ENCODE measurements at places on chromosomes 7 and 10.

GRCh38 chr7:138564365-138564764, 104.3 kb downstream of the TRIM24 start:
- no peak for DNase-seq

DNA sequence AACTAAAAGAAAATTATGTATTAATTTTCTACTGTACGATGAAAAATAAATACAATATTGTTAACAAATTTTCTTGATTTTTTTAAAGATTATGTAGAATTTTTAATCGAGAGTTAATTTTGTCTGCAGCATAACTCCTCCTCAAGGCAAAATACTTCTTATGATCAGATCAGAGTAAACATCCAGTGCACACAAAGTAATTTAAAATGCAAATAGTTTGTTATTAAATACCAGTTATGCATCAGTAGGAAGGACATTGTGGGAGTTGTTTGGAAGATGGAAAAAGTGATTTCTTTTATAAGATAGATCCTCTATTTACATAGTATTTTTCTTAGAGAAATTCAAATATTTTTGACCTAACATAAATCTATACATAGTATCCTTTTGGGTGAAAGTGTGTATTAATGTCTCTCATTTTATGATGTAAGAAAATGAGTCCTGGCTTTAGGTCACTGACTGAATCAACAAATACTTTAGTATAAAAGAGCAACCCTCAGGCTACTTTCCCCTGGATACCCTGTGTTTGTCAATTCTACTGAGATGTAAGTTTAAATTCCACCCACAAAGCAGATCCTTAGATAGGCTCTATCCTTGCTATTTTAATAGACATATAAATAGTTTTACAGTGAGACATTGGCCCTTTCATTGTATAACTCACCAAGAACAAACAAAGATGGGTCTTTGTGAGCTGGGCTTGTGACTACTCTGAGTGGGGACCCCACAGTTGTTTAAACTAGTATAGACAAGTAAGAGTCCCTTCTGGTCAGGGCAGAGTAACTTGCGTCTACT, 1133.7 kb downstream of the GATA3 start:
- no peak for DNase-seq

- DNase-seq, result no peak
These were observed 3.5 kb downstream of the STK31 start for GRCh38 chr7:23713285-23714149.

GRCh38 chr7:151207804-151208203, 2.5 kb downstream of the H2BK1 start:
- DNase-seq, result no peak

GRCh38 chr7:69204943-69205342, 393.3 kb upstream of the AUTS2 start:
- no peak for DNase-seq

DNA sequence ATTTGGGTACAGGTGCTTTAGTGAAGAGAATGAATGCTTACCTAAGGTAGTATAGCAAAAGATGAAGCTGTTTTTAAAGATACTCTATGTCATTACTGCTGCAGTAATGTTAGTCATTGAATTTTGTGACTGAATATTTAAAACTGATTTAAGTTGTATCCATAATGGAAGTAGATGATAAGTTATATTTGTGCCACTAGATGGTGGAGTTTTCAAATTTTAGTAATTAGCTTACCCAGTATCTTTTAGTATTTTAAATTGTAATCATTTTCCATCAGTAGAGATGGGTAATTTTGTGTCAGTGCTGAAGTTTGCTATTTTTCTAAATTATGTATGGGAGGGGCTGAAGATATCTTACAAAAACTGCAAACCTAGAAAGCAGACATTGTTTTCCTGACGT, 25.2 kb downstream of the HBP1 start:
- DNase-seq, result no peak

GRCh38 chr10:70115948-70116682, 16.5 kb downstream of the AIFM2 start:
- DNase-seq, result peak; percentile 37

DNA sequence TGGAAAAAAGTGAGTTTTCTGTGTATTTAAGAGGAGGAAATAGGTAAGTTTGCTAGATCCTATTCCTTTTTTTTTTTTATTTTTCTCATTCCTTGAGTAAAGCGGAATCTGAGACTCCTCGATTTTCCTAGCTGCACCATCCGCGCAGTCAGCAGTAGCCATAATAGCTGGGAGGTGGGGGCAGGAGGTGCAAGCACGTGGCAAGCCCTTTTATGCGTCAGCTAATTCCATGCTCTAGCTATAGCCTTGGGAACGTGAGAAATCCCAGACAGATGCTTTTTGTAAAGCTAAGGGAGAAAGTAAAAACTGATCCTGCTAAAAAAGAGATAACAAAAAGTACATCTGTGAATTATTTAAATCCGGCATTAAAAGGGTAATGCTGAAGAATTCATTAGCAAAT, 33.2 kb upstream of the TPK1 start:
- DNase-seq, result no peak

- no peak for DNase-seq
These were observed 241.5 kb downstream of the AUTS2 start for GRCh38 chr7:69839782-69840181.

GRCh38 chr7:129617178-129617577, 5.7 kb downstream of the NRF1 start:
- DNase-seq, result no peak

GRCh38 chr10:62268399-62269114, at the start of gene RTKN2:
Gene RTKN2 (minus strand): TSS chr10:62268844. CDS start chr10:62268610, 234 bp downstream.
- DNase-seq, result peak; percentile 61

GRCh38 chr10:38032886-38033285, 22.4 kb downstream of the ZNF33A start:
- no peak for DNase-seq

GRCh38 chr10:14653271-14654161, 121.2 kb downstream of the FAM107B start:
- DNase-seq, result no peak

DNA sequence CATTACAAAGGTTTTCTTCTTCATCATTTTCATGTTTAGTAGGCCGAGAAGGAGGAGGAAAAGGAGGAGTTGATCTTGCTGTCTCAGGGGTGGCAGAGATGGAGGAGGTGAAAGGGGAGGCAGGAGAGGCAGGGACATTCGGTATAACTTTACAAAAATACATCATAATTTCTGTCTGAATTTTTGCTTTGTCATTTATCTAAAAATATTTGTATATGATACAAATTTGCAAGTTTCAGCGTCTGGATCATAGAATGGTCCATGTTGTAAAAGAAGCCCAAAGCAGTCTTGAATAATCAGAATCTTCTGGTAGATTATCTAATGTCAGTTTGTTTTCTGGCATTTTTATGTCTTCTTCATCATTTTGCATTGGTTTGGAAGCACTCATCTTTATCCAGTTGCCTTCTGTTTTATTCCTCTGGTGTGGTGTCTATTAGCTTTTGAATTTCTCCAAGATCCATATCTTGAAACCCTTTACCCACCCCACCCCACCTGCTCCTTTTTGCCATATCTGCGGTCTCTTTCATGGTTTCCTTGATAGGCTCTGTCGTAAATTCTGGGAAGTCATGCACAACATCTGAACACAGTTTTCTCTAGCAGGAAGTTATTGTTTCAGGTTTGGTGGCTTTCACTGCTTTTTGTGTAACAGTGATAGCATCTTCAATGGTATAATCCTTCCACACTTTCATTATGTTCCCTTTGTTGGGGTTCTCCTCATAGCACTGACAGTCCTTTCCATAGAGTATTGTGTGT, 95.0 kb downstream of the ST7 start:
- no peak for DNase-seq

DNA sequence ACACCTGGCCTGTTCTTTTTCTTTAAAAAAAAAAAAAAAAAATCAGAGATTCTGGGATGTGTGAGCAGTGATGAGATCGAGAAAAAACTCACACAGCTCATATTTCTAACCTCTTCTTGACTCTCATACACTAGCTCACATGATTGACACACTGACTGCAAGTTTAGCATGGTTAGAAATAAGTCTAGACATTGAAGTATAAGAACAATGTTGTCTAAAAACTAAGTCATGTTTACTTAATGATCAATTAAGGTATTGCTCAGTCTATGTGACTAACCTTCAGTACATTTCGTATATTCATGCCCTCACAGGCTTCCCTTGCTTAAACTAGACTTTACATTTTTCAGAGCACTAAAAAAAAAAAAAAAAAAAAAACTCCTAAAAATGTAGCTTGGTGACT, 775.1 kb downstream of the GATA3 start:
- no peak for DNase-seq

GRCh38 chr7:805261-805660, 27.0 kb upstream of the SUN1 start:
- DNase-seq, result no peak

DNA sequence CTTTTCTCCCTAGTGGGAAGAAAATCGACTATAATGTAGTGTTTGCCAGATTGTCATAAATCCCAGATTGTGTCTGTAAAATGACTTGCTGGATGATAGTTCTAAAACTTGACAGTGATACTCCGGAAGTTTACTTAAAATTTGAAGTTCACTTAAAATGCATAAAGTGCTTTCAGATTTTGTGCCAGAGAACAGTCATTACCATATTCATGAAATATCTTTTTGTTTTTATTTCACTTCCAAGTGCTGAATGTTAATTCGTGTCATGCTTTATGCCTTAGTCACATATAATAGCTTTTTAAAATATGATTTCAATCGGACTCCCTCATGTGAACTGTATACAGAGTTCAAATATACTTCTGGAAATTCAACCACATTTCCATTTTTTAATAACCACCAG, 30.4 kb downstream of the PRPF18 start:
- DNase-seq, result no peak

GRCh38 chr10:59276133-59276532, 86.2 kb downstream of the FAM13C start:
- no peak for DNase-seq

- DNase-seq, result no peak
These were observed 8.8 kb downstream of the DPYSL4 start for GRCh38 chr10:132195366-132196075.

DNA sequence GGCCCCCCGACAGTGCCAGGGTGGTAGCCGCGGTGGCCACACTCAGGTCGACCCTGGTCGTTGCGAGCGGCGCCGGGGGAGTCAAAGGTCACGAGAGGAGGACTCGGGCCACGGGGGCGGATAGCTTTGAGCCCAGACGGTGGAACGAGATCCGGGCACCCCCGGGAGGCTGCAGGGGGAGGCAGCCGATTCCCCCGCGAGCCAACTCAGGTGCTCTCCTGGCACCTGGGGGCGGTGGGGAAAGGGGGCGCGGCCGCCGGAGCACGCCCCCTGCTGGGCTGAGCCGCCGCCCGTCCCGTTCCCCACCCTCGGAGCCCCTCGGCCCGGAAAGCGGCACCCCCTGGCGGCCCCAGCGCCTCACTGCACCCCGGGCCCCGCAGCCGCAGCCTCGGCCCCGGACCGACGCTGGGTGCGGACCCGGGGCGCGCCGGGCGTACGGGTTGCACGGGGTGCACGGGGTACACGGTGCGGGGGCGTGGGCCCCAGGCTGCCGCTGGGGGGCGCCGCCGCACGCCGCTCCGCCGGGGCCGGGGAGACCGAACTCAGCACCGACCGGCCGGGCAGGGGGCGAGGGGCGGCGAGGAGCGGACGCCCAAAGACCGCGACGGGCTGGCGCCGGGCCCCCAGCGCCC, 521 bp upstream of the NYAP1 start:
- peak; percentile 73 for DNase-seq

- DNase-seq, result no peak
These were observed 156.1 kb upstream of the CTBP2 start for GRCh38 chr10:125316436-125316835.

DNA sequence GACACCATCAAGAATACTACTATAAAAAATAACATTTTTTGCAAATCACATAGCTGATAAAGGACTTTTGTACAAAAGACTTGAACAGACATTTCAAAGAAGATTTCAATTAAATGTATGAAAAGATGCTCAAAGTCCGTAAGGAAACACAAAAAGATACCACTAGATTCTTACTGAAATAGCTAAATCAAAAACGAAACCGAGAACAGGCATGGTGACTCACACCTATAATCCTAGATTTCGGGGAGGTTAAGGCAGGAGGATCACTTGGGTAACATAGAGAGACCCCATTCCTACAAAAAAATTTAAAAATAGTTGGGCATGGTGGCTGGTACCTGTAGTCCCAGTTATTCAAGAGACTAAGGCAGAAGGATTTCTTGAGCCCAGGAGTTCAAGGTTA, 520.2 kb upstream of the GRM3 start:
- DNase-seq, result no peak

DNA sequence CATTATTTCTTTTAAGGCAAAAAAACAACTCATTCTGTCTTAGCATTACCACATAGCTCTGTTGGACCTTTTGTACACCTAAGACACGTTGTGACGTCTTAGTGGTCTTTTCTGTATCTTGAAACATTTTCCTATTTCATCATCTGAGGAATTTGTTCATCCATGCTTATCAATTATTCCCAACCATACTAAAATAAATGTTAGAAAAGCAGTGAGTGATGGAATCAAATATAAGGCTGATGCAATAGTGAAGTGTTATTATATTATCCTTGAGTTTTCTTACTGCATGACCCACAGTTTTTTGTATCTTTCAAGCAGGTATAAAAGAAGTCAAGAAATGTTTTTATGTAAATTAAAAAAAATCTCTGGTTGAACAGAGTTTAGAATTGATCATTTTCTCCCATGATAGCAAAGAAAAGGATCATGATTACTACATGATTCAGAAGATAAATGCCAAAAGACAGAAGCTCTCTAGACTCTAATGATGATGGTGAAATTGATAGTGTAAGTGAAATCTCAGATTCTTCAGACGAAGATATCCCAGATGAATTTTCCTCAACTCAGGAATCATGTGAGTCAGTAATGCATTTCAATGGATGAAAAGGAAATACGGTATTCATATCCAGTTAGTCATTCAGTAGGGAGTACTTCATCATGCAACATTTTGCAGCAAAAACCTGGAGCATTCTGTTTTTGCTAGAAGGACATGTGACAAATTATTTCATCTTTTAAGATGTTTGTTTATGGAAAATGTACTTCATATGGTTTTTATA, 51.4 kb downstream of the CELF2 start:
- DNase-seq, result no peak

DNA sequence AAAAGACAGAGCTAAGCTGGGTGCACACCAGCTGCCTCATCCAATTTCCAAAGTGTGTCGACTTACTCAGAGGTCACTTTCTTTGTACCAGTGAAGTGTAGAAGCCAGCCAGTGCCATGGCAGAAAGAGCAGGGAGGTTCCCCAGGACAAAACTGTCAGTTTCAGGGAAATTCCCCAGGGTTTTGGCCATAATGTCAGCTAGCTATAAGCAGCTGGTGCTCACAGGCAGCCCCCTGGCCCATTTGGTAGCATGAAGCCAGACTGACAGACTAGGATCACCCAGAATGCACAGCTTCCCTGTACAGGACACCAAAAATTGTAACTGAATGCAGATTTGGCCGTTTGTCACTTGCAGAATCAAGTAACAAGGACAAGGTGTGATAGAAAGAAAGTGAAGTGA, 28.6 kb downstream of the MRPL32 start:
- DNase-seq, result no peak
